ENCODE measurements at places on chromosomes 5 and 9.

- DNase-seq = no peak
Observed at GRCh38 chr5:168317521-168318147, 26.2 kb downstream of the WWC1 start.

DNA sequence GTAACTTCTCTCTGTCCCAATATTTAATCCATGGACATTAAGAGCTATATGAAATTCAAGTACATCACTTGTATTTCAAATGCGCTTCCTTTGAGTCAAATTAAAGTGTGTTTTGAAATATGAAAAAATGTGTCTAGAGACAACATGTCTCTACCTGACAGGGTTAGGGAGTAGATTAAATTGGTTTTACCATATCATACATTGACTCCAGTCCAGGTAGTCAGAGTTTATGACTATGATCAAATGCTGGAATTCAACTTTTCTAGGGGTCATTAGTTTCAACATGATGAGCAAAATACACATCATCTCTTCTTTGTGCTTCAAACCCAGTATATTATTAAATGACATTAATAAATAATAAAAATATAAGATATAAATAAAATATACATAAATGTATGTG, 259.2 kb downstream of the CDH10 start:
- no peak for DNase-seq

DNA sequence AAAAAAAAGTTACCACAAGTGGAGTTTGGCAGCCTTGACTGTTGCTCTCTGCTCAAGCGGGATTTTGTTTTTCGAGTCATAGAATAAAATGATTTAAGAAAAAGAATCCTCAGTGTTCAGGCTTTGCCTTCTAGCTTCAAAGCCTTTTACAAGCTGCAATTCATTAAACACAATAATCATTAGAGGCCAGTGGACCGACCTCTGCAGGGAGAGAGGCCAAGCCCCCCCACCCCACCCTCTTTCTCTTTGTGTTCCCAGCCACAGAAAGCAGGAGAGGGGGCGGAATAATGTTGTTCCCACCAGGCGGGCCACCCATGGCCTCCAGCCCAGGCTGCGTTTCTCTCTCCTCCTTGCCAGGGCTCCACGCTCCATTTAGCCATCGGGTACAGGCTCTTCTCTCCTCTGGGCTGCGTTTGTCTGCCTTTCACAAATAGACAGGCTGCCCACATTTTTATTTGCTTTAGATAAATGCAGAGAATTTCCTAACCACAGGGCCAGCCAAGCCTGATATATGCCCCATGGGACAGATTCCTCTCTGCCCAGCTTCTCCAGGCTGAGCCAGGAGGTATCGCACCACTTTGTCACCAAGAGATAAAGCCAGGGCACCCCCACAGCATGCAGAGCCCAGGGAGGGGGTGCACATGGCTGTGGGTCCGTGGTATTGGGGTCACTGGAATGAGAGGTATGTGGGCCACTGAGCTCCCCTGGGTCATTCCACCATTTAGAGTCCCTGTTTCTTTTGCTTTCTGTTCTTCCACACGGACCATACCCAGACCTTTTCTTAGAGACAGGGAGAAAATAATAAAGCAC, 318.8 kb downstream of the PIK3R1 start:
- no peak for DNase-seq

DNA sequence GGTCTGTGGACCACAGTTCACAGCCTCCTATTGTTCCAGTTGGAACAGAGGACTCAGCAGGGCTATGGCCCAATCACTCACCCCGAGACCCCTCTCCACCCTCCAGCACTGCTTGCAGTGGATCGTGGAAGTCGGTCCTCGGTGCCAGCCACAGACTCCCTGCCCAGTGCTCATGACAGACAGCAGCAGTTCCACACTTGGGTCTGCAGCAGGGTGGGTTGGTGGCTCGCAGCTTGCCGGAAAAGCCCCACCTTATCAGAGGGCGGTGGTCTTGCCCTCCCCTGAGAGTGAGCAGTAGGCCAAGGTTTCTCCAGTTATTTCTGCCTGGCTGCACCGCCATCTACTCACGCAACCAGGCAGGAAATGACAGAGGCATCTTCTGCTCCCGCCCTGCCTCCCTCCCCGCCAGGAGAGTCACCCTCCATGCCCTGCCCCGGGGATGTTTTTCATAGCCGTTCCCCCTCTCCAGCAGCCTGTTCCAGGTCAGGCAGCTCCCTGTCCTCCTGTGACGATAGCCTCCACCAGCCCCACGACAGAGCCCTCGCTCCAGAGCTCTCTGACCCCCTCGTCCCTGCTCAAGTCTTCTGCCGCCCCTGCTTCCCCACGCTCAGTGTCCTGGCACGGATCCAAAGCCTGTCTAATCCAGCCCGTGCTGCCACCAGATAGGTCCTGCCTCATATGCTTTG, 34.5 kb downstream of the UNC5A start:
- no peak for DNase-seq

DNA sequence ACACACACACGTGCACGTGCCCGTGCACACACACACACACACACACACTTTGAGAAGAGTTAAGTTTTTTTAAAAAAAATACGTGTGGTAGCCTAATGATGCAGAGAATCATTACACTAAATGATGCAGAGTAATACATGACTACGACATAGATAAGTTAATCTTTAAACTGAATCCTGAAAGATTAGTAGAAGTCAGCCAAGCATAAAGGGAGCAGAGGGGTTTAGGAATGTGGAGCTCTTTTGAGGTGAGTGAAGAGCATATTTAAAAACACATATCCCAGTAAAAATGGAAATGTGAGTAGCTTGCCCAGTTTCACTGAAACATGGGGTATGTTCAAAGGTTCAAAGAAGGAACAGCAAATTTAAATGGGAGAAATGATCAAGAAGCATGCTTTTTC, 61.3 kb upstream of the TYRP1 start:
- no peak for DNase-seq

DNA sequence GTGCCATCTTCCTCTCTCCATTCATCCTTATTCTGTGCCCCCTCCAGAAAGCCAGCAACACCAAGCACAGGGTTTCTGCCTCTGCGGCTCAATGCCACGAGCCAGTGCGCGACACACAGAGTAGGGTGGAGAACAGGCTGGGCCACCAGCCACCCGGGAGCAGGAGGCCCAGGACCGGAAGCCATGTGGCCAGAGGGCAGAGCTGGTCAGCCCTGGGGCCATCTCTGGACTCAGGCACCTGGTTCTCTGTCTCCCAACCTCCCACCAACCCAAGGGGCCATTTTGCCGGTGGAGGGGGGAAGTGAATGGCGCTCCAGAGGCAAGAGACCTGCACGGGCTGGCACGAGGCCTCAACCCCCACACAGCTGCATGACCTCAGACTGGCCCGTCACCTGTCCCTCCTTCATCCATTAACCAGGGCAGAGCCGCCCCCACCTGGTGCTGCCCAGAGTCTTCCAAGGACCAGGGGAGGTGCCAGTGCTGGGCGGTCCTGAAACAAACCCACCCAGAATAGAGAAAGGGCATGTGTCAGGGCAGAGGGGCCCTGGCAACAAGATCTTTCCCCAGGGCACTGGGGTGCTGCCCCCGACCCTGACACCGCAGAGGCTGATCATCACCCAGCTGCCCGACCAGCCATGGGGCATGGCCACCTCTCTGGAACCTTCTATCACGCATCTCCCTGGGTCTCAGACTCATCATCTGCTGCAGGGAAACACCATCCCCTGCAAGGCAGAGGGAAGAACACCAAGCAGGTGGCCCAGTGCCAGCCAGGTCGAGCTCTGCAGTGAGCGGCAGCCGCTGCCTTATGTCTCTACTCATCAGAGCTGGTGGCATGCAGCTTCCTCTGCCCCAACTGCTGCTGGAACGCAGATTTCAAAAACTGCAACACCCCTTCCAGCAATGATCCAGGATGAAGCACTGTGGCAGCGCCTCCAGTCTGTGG, 11.9 kb downstream of the VAV2 start:
- DNase-seq = no peak

DNA sequence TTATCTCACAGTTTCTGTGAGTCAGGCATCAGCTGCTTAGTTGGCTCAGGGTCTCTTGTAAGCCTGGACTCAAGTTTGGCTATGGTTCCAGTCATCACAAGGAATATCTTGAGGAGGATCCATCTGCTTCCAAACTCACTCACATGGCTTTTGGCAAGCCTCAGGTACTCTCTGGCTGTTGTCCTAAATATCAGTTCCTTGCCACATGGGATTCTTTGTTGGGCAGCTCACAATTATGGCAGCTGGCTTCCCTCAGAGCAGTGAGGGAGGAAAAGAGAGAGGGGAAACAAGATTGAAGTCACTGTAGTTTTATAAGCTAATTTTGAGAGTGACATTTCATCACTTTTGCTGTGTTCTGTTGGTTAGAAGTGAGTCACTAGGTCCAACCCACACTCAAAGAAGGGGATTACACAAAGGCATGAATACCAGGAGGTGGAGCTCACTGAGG, 144.5 kb downstream of the GCNT1 start:
- no peak for DNase-seq

DNA sequence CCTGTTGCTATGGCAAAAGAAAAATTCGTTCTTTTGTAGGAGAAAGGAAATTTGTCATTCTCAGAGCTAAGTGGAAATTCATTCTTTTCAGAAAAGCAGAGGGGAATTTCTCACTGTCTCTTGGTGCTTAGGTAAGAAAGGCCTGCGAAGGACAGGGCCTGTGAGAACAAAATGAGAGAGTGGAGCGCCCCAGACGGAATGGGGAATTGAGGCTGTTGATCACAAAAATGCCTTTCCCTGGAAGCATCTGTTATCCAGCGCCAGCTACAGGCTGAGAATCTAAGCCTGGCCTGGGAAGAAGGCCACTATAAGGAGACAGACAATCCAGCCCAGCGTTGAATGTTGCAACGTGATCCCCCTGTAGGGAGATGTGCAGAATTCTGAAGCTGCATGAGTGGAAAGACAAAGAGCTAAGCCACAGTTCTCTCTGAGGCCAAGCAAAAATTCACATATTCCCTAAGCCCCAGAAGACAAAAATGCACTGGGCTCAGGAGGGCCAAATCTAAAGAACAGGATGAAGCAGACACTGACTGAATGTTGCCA, 44.8 kb upstream of the CLK4 start:
- no peak for DNase-seq

- no peak for DNase-seq
Observed at GRCh38 chr9:104788251-104788650, 24.3 kb downstream of the NIPSNAP3B start.

DNA sequence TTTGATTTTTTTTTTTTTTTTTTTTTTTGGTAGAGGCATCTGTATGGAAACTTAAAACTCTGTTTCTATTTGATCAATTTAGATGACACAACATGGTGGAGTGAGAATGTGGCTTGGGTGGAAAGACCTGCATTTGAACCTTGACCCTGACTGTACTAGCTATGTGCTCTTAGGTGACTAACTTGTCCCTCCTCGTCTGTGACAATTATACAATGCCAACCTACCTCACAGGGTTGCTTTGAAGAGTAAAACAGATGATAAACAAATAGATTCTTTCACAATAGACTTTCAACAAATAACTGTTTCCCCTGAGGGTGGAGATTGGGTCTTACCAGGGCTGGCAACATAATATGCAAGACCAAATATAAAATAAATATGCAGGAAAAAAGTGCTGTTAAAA, 109.3 kb downstream of the CRB2 start:
- DNase-seq = no peak

- DNase-seq = no peak
Observed at GRCh38 chr9:34492051-34492450, 30.7 kb downstream of the ENHO start.

DNA sequence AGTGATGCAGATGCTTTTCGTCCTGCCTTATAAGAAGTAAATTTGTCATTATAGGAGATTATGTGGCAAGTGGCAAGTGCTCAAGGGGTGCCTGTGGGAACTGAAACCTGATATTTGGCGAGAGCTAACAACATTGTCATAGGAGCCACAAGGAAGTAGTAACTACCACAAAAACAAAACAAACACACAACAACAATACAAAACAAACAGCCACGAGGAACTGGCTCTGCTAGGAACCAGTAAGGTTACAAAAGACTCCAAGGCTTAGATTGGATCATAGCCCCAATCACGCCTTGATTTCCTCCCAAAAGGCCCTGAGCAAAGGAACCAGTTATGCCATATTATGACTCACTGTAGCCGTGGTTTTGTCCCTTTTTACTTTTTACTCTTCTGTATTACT, 1045.2 kb downstream of the CDH12 start:
- no peak for DNase-seq

GRCh38 chr9:129860653-129861446, 25.6 kb downstream of the USP20 start:
- no peak for DNase-seq

- no peak for DNase-seq
Observed at GRCh38 chr9:22049411-22049810, 40.3 kb upstream of the CDKN2B start.

DNA sequence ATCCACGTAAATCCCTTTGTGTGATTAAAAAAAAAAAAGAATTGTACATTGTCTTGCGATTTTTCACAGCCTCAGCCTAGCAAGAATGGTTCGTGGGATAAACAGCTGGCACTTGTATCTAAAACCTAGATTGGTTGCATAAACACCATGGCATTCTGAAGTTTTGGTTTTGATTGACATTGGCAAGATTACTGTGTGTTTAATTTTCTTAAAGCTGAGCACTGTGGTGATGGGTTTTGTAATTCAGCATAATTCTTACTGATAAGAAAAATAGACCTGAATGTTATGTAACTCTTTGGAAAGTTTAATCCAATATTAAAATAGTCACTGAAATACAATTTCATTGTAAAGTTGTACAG, 23.4 kb upstream of the ANKRD18A start:
- no peak for DNase-seq

GRCh38 chr5:129718471-129719090, 29.3 kb upstream of the MINAR2 start:
- no peak for DNase-seq

DNA sequence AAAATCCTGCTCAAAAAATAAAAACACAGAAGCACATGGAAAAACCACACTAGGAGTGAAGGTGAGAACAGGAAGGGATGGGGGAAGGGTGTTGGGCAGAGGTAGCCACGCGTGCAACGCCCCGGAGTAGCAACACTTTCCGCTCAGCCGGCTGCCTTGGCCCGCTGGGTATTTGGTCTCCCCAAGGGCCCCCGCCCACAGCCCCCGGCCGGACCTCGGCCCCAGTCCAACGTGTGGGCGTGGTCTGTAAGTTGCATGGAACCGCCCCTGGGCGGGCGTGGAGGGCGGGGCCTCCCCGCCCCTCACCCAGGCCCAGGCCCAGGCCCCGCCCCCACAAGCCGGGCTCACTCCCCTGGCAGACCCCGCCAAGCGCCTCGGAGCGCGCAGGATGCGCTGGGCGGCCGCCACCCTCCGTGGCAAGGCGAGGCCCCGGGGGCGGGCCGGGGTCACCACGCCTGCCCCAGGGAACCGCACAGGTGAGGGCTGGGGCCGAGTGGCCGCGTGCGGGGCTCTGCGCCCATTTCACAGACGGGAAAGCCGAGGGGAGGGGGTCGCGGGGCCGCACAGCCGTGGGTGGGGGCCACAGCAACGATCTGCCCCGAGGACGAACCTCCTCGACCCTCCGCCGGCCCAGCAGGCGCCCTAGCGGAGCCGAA, at the start of gene SUSD3:
Gene SUSD3 (plus strand): TSS at position 347 of the 656 bp plus-strand sequence. CDS start 42 bp downstream, at position 389.
- peak; percentile 35 for DNase-seq

DNA sequence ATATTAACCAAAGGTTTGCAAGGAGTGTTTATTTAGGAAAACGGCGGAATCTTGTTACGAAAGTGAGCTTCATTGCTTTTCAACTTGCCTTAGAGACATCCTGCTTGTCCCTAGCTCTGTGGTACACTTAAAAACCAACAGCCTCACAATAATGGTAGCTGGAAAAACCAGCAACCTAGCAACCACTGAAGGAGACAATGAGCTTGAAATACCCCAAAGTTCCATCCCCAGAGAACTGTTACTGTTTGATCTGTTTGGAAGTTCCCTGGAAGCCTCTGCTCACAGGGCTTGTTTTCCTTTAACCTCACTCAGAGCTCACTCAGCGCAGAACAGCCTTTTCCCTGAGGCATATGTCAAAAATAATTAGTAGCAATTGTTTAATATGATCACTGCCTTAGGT, 43.2 kb downstream of the SH3TC2 start:
- no peak for DNase-seq

GRCh38 chr5:95801961-95802360, 20.6 kb downstream of the GLRX start:
- DNase-seq = no peak

Data from stimulated activated CD8-positive, alpha-beta memory T cell treated with anti-CD3 and anti-CD28 coated beads, Interleukin-15, amount 100 ng/mL, for 24 hours (primary cell).